ENCODE measurements at places on chromosomes 6 and 20.

DNA sequence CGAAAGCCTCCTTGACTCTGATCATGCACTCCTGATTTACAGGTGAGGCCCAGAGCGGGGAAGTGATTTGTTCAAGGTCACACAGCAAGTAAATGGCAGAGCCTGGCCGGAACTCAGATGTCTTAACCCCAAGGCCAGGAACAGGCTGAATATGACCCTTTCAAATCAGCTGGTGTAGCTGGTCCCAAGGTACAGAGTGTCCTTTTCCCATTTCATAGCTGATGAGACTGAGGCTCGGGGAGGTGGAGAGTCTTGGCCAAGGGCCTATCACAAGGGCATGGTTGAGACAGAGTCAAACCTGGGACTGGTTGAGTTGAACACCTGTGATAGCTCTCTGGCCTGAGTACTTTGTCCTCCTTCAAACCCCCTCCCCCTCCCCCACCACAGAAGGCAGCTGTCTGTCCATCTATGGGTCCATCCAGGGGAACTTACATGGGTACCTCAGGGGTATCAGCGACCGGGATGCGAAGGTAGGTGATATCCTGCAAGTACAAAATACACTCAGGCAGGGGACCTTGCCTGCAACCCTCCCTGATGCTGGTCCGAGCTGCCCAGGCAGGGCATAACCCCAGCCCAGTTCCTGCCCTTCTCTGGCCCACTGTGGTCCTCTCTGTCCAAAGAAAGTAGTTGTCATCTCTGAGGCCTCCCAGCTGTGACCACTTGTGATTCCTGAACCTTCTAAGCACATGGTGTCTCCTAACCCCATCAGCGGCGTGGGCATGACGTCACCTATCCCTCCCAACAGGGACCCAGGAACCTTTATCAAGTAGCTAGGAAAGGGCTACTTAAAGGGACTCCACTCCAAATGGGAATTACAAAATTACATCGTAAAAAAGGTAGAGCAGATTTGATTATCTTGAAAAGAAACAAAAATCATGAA lies 5.6 kb downstream of the DUSP15 start:
- no peak for DNase-seq

DNA sequence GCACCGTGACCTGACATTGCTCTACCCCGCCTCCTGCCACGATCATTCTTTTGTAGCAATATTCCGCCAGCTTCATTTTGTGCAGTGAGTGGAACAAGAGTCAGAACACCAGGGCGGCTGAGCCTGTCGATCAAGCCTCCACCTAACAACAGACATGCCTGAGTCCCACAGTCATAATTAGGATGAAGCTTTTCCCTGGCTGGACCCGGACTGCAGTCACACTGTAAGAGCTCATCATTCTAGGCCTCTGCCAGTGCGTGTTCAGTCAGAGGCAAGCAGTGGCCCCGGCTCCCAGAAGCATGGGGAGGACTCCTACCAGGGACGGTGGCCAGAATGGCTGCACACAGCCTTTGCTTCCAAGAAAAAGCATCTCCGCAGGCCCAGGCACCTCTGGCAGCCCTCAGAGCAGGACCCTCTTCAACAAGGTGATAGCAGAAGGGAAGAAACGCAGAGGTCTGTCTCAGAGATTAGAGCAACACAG lies 23.2 kb upstream of the UNC93A start:
- DNase-seq = no peak

GRCh38 chr6:80179695-80180094 lies 73.2 kb downstream of the BCKDHB start:
- DNase-seq = no peak

DNA sequence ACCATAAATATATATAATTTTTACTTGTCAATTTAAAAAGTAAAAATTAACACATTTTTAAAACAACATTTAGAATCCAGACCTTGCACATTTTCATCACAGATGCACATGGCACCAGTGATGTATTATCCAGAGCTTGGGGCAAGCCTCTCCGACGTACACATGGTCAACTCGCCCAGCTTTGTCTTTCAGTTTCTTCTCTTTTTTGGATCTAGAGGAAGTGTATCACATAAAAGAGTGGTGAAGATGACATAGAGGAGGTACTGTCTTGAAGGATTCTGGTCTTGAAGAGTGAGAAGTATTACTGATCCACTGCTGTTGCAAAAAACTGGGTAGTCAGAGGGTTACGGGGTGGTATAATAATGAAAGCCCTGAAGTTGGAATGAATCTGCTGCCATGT lies 46.9 kb upstream of the TAB2 start:
- DNase-seq = no peak

GRCh38 chr20:4089756-4090487 lies 74.6 kb upstream of the RNF24 start:
- DNase-seq = peak; percentile 39

All from fibroblast of skin of right biceps (primary cell).